AG08396 (cell line): ENCODE measurements at places on chromosomes 6 and 20.

DNA sequence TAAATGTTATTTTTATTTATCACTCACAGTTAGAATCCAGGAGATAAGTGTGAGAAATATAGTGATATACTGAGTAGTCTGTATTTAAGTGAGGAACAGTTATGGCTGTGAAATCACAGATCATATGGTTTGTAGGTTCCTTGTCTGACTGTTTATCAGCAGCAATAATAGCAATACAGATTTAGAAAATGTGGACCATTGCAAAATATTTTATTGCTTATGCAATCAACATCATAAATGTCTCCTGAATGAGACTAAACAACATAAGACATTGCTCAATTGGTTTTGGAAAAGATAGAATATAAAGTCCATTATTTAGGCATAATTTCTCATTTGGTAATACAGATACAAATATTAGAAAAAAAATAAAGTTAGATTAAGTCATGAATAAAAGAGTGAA, 43.7 kb downstream of the CCDC170 start:
- DNase-seq, result no peak

DNA sequence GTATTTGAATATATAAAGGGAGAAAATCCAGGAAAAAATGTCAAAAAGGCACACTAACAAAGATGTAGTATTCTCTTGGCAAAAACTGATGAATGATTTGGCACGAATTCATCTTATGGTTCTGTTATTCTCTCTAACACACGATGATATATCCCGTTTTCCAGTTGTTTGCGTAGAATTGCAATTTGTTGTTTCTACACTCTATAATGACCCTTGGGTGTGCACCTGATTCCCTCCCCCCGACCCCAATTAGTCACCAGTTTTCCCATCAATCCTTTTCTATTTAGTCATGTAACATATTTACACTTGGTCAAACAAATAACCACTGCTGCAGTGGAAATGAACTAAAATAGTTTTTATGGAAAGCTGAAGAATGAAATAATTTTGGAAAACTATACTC, 1.5 kb upstream of the ARID1B start:
- DNase-seq, result no peak

GRCh38 chr20:45368221-45368980, 5.4 kb downstream of the SYS1 start:
- no peak for DNase-seq

DNA sequence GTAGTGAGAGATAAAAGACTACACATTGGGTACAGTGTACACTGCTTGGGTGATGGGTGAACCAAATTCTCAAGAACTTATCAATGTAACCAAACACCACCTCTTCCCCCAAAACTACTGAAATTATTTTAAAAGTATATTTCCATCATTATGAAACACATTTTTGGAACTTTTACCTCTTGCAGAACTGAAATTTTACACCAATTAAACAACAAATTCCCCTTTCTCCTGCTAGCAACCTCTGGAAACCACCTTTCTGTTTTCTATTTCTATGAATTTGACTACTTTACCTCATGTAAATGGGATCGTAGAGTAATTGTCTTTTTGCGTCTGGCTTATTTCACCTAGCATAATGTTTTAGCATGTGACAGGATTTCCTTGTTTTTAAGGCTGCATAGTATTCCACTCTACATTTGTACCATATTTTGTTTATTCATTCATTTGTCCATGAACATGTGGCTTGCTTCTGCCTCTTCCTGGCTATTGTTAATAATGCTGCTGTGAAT, 149.9 kb upstream of the PHACTR1 start:
- DNase-seq, result no peak

- DNase-seq, result peak; percentile 13
Observed at GRCh38 chr6:100663219-100663863, 198.6 kb upstream of the SIM1 start.

DNA sequence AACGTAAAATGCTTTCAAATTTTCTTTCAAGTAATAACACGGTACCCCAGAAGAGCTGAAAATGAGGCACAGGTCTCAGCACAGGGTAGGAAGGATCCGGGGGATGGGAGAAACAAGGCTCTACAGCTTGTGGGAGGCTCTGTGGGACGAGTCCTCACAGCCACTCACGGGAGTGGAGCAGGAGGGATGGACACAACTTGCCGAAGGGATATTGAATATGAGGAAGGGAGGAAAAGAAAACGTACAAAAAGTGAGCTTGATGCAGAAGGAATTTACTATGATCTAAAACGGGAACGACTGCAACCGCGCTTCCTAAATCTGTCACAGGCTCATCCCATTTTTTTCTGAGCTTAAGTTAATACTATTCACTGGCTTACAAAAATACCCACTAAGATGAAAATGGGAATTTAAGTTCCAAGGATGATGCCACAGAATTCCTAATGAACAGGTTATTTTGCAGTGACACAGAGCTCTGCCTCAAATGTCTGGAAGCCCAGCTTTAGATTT, 72.9 kb downstream of the FYN start:
- DNase-seq, result no peak

DNA sequence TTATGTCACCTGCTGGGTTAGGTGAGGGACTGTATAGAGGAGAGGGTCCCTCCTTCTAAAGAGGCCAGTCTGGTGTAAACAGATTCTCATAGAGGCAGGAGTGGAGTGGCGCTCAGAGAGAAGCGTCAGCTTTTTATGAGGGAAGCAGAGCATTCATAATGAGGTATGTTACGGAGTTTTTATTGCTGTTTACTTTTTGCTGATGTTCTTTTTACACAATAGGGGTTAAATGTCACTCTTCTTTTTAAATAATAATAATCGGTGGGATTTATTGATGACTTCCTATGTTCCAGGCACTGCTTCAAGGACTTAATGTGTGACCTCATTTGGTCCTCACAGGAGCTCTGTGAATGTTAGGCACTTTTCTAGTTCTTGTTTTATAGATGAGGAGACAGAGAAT, 79.9 kb downstream of the L3MBTL3 start:
- DNase-seq, result no peak

DNA sequence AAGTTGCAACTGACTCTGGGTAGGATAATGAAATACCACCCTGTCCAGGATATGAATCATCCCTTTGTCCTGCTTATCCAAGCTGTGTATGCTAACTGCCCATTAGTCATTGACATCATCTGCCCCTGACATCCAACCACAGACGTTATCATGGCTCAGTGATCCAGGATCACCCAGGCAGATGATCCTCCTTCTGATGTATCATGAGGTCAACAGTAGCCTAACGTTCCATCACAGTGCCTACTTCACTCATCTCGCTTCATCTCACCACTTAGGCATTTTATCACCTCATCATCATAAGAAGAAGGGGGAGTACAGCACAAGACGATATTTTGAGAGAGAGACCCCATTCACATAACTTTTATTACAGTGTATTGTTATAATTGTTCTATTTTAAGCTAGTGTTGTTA, 13.4 kb upstream of the BTN3A2 start:
- peak; percentile 63 for DNase-seq

DNA sequence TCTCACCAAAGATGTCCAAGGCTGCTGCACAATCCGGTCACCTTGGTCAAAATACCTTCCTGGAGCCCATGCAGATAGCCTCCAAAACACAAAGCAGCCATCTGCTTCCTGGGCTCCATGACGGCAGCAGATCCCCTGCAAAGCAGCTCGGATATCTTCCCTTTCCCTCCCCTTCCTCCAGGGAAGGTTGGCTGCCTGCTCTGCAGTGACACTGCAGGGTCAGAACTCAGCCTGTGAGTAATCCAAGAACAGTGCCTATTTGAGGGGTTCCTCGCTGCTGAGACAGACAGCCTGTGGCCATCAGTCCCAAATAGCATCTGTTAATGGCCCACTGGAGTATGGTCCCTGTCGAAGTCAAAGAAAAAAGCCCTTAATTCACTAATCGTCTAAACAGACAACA, 270.8 kb downstream of the PREX1 start:
- no peak for DNase-seq
